ENCODE measurements at places on chromosomes 16 and 17.

GRCh38 chr17:40511667-40512220 lies 10.3 kb upstream of the TNS4 start:
- DNase-seq: no peak

GRCh38 chr16:1039762-1040161 lies 32.8 kb upstream of the SSTR5 start:
- no peak for DNase-seq

DNA sequence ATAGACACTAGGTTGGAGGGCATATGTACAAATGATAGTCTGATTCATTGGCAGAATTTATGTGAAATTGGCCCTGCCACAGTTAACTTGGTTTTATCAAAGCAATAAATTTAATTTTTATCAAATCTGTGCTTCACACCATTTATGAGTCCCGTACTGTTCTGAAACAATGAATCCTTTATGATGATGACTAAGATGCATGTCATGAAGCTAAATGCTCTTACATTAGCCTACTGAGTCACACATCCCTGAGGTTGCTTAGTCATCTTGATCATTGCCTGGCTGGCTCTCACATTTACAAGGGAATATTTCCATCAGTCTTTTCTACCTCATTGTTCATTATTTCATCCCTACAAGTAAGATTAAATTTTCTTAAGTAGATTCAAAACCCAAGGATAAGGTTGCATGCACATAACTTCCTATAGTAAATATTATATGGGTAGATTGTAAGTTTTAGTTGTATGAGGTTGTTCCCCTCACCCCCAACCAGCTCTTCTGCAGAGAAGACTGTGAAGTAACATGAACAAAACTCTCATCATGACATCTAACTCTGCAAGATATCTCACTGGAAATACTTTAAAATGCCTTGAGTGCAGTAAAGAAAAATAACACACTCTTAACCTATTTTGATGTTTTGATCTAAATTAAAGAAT lies 170.7 kb downstream of the CYB561 start:
- peak; percentile 56 for DNase-seq

GRCh38 chr16:66275775-66276428 lies 90.6 kb upstream of the CDH5 start:
- peak; percentile 83 for DNase-seq

DNA sequence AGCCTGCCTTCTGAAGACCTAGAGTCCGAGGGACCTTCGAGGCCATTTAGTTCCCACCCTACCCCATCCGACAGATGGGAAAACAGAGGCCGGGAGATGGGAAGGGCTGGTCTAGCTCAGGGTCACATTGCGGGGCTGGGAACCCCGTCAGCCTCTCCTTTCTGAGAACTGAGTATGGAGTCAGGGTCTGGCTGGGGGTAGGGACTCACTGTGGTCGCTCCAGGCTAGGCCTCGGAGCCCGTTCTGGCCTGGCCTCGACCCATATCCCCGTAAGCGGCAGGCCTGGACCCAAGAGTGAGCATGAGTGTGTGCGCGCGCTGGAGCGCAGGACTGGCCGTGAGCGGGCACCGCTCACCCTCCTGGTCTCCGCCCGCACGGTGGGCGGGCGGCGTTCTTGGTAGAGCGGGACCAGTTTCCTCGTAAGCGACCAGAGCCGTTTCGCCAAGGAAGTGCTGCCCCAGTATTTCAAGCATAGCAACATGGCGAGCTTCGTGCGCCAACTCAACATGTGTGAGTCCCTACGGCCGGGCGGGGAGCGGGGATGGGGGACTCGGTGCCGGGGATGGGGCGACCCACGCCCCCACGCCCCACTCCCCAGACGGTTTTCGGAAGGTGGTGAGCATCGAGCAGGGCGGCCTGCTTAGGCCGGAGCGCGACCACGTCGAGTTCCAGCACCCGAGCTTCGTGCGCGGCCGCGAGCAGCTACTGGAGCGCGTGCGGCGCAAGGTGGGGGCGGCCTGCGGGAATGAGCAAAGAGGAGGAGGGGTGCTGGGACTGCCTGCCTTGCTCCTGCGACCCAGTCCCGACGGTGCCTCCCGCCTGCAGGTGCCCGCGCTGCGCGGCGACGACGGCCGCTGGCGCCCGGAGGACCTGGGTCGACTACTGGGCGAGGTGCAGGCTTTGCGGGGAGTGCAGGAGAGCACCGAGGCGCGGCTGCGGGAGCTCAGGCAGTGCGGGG lies 855 bp downstream of the HSF4 start:
- no peak for DNase-seq

- DNase-seq: peak; percentile 58
These were observed at the start of gene ADAM11 for GRCh38 chr17:44758414-44759085. ADAM11 (plus strand) TSS chr17:44758988; CDS start chr17:44759200, 212 bp downstream.

GRCh38 chr16:89944773-89945172 lies 3.8 kb upstream of the DEF8 start:
- no peak for DNase-seq

GRCh38 chr17:77527836-77528505 lies 387.2 kb downstream of the SEC14L1 start:
- no peak for DNase-seq

GRCh38 chr17:7632492-7632894 lies 2.6 kb downstream of the SHBG start:
- peak; percentile 70 for DNase-seq

GRCh38 chr16:85461814-85462713 lies 151.1 kb upstream of the GSE1 start:
- peak; percentile 82 for DNase-seq

Measured in DMS53 (cell line).